ENCODE measurements at places on chromosomes 6 and 20.
A peak's percentile ranks its signal among the peaks of the same experiment; 100 is the strongest.

GRCh38 chr6:44869321-44869897, 458.7 kb upstream of the RUNX2 start:
- DNase-seq = no peak

DNA sequence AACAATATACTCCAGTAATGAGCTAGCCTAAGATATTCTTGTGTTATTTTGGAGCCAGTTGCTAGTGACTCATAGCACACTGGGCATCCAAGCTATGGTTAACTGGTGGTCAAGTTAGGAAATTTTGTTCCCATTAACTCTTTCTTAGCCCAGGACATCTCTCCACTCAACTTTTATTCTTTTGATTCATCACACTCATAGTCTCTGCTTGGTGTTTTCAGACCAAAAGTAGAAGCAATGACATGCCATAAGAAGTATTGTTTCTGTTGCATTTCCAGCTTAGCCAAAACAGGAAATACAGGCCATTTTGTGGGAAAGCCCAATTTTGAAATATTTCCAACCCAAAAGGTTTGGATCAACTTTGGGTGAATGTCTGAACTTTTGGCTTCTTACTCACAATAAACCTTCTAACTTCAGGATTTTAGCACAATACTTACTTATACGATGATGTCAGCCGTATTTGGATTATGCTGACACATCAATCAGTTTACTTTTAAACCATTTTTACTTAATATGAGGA, 31.6 kb upstream of the CCN2 start:
- no peak for DNase-seq

DNA sequence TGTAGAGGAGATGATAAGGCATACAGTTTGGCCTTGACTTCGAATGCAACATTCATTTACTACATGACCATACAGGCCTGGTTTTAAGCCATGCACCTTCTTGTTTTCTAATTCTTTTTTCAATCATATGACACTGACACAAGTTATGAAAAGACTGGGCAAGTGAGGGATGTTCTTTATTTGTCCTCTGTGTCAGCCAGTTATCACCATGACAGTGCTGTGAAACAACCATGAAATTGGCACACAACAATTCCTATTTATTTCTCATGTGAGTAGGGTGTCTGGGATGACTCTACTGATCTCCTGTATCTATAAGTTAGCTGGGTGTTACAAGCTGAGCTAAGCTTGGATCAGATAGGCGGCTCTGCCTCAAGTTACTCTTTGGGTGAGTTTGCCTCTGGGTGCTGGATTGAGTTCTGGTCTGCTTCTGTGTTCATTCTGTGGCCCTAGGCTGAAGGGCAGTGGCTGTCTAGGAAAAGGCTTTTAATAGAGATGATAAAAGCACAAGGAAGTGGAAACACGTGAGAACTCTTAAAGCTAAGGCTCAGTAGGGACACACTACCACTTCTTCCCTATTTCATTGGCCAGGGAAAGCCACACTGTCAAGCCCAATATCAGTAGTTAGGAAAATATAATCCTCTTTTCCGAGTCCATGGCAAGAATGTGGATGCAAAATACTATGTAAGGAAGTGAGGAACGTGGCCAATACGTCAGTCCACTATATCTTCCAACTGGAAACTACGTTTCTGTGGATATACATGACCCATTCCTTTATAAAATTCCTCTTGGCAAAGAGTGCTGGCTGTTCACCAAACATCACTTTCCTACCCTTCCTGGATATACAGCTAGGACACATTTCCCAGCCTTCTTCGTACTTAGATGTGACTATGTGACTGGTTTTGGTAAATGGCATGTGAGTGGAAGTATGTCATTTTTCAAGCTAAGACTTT, 126.2 kb upstream of the RNF24 start:
- no peak for DNase-seq

- no peak for DNase-seq
These were observed 117.3 kb upstream of the ARMC2 start for GRCh38 chr6:108730635-108731515.

DNA sequence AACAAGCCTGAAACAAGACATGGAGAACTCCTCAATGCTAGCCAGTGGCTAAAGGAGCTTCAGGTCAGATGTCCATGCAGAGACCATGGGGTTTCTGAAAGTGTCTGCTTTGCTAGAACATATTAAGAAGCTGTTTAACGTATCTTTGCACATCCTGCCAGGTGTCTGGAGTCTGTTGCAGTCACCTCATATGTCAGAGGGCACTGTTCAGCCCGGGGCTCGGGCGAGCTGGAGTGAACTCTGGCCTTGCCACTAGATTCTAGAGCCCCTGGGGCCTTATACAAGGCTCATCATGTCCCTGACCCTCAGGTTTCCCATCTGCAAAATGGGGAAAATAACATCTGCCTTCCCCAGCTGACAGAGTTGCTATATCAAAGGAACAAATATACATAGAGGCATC, 59.0 kb downstream of the PRDM1 start:
- no peak for DNase-seq

- no peak for DNase-seq
These were observed 64.7 kb upstream of the HS3ST5 start for GRCh38 chr6:114407426-114408035.

DNA sequence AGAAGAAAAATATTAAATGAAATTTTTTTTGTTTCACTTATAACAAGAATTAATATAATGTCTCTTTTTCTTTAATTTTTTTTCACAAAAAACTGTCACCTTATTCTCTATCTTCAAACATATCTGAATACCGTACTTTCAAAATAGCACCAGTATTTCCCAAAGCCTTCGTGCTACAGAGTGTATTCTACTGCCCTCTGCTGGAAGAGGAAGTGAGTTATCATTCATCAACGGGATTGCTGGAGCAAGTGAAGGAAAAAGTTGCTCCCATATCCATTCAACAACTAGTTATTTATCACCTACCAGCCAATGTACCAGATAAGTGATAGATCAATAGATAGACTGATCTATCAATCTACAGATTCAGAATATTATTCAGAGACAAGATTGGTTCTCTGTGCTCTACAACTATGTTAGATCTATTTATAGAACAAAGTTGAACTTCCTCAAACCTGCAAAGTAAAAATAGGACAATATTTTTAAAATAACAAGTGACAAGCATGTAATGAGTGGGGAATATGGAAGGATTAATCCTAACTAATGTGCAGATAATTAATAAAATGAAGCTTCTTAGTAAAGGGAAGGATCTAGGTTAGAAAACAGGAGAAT, 26.7 kb upstream of the TFAP2B start:
- DNase-seq = peak; percentile 57

GRCh38 chr6:138577151-138577915, 78.0 kb upstream of the NHSL1 start:
- peak; percentile 35 for DNase-seq

DNA sequence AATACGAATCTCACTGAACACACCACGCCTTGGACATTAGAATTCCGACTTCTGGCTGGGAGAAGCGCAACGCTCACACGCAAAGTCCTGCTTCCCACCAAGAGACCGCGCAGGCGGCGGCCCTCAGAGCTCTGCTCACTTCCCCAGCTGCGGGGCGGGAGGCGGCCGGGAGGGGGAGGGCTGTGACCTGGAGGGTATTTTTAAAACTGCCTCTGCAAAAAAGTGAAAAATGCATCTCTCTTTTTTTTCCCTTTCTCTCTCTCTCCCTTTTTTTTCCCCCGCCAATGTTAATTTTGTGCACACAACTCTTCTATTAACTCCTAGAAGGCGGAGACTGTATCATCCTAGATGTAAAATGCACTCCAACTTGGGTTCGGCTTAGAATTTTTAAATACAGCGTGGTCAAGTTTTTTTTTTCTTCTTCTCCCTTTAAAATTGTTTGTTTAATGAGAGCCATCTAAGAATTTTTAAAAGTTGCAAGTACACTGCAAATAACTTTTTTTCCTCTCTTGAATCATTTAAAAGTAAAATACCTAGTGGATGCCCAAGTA, 66.4 kb downstream of the STX11 start:
- no peak for DNase-seq

- no peak for DNase-seq
These were observed 112.0 kb upstream of the CDYL start for GRCh38 chr6:4664117-4664626.

DNA sequence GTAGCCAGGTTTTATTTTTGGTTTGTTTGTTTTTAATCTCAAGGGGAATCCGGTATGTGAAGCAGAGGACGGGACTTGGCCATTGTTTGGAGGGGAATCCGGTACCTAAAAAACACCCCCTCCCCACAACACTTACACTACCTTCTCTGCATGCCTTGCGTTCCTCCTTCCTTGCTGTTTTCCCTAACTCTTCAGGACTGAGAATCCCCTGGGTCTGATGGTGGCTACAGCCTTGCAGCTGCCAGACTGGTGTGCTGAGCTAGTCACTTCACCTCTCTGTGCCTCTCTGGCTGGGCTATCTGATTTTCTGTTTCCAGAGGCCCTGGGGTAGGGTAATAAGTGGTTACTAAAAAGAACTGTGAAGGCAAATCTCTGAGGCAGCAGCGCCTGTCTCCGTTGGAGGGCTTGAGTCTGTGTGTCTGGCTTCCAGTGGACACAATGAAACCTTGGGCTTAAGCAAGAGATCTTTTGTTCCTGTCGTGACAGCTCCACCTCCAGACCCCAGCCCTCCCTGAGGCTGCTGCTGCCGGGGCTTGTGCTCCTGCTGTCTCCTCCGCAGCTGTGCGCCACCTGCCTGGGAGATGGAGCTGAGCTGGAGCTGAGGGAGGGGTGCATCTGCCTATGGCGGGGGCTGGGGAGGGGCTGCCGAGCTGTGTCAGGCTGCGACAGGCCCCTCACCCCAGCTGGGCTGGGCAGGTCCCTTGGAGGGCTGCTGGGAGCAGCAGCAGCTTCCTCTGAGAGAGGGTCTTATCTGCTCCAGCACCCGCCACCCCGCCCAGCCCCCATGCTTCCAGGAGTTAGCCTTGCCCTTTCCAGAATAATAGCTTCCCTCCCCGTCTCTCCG, 65.8 kb upstream of the CCDC167 start:
- no peak for DNase-seq

DNA sequence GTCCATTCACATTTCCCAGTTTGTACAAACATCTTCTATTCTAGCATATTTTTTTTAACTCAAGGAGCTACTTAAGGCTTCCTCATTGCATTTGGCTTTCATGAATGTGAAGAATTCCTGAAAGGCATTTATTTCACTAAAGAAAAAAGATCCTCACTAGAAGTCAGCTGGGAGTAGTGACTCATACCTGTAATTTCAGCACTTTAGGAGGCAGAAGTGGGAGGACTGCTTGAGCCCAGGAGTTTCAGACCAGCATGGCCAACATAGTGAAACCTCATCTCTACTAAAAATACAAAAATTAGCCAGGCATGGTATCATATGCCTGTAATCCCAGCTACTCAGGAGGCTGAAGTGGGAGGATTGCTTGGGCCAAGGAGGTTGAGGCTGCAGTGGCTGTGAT, 30.9 kb upstream of the XRN2 start:
- peak; percentile 2 for DNase-seq

GRCh38 chr6:161400671-161401070, 126.8 kb upstream of the AGPAT4 start:
- DNase-seq = no peak

GRCh38 chr20:58001381-58001780, 227.1 kb downstream of the ANKRD60 start:
- DNase-seq = no peak

- peak; percentile 95 for DNase-seq
These were observed 29.9 kb upstream of the PREP start for GRCh38 chr6:105432797-105433196.

Measured in ACHN (cell line).